Muscle of back (tissue), 13 donors: ENCODE measurements at places on chromosomes 13 and 19. TPM values are rescaled to one million over a fixed set of nuclear protein-coding genes. Genes with fewer than 3 reads are reported as not detected.
A peak's percentile ranks its signal among the peaks of the same experiment; 100 is the strongest.

- no peak for DNase-seq
Observed at GRCh38 chr13:63954683-63955082, 2539.0 kb upstream of the PCDH20 start.

GRCh38 chr13:32081591-32081990 lies 50.0 kb downstream of the FRY start:
- no peak for DNase-seq

- peak; percentile 31 for DNase-seq
Observed at GRCh38 chr13:59666504-59666903, 497.2 kb downstream of the DIAPH3 start.

DNA sequence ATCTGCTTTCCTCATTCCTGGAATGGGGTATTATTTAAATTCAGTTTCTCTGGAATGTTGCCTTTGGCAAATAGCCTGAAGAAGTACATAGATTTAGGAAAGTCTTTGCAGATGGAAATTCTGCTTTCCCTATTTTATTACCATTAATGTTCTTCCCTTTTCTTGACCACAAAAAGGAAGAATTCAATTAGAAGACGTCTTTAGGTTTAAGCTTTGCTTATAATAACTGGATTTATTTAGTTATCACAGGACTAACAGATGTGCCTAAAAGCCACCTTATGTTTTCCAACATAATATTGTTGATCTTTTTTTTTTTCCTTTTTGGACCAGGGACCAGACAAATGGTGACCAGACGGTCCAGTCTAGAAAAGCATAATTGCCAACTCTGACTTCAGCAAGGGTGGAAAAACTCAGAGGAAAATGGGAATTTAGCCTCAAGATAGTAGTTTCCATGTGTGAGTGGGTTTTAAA lies 210.1 kb upstream of the SPRY2 start:
- DNase-seq: peak; percentile 89

Gene SLC1A5
- 33.9 TPM for polyA plus RNA-seq
